ENCODE measurements at places on chromosomes 11 and 22. TPM values are rescaled to one million over a fixed set of nuclear protein-coding genes. Genes with fewer than 3 reads are reported as not detected.

- DNase-seq, result no peak
Measured at GRCh38 chr11:128803011-128803410, 64.1 kb downstream of the KCNJ1 start.

DNA sequence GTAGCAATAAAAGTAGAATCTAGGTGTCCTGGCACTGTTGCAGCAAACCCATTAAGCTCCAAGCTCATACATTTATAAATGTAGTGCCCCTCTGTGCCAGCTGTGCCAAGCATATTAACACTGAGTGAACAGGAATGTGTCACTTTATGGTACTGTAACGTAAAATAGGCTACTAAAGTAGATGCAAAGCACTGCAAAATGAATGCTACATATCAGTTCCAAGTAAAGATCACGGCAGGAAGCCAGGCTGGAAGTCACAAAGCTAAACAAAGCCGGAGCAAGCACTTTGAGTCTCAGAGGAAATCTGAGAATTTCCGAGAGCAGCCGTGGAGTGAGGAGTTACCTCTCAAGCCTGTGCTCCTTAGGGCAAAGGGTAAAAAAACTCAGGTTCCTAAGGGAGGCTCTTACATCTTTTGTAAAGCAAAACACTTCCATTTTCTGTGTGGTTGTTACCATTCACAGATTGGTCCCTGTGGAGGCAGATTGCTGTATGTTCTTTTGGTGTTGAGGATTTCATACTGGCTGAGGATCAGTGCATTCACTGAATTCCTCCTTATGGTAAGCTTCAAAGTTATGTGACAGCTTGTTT lies 85.7 kb downstream of the WNT11 start:
- DNase-seq, result no peak

GRCh38 chr22:34993548-34993947 lies 72.4 kb upstream of the ISX start:
- DNase-seq, result no peak

DNA sequence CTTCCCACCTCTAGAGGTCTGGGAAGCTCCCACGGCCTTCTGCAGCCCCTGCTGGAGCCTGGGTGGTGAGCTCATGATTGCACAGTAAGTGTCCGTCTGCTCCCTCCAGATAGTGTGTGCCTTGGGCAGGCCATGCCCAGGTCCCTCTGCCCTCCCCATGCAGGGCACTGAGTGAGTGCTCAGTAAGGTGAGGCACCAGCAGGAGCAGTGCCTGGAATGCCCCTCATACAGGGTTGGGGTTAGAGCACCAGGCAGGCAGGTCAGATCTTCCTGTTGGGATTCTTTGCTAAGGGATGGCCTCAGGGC lies 50.3 kb downstream of the NAT10 start:
- no peak for DNase-seq

GRCh38 chr11:76558473-76558872 lies 112.1 kb downstream of the LRRC32 start:
- no peak for DNase-seq

DNA sequence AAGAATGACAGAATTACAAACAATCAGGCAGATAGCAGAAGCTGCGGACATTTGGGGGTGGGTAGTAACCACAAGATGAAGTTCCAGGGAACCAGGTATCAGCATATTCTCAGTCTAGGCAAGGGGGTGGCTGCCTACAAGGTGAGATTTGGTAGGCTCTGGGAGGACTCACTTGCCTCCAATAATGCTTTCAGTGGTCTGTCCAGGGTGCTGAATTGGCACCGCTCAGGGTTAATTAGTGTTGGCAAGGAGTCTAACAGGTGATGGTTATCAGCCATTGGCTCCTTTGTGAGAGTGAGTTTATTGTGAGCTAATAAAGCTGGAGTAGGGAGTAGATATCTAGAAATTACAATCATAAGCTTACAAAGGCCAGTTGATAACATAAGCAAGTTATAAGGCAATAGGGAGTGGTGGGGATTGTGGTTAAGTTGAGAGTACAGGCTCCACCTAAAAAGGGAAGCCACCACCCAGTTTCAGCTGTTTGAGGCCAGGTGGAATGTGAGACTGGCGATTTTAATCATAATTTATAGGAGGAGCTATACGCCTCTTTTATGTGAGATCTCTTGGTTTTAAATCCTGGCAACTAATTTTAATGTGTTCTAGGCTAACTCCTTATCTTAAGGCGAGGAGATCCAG lies 320.5 kb downstream of the MIAT start:
- no peak for DNase-seq

DNA sequence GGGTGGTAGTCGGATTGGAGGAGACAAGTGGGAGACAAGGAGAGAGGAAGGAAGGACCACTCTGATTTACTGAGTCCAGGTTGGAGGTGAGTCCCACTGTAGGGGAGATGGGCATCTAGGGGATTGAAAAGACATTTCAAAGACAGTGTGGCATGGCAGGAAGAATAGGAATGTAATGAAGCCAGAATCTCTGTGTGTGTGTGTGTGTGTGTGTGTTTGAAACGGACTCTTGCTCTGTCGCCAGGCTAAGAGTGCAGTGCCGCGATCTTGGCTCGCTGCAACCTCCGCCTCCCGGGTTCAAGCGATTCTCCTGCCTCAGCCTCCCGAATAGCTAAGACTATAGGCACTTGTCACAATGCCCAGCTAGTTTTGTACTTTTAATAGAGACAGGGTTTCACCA lies 4.2 kb upstream of the CSDC2 start:
- DNase-seq, result no peak

GRCh38 chr22:45483918-45484499 lies 18.7 kb upstream of the FBLN1 start:
- DNase-seq, result no peak

- no peak for DNase-seq
Measured at GRCh38 chr11:47099214-47099917, 77.3 kb downstream of the ARFGAP2 start.

DNA sequence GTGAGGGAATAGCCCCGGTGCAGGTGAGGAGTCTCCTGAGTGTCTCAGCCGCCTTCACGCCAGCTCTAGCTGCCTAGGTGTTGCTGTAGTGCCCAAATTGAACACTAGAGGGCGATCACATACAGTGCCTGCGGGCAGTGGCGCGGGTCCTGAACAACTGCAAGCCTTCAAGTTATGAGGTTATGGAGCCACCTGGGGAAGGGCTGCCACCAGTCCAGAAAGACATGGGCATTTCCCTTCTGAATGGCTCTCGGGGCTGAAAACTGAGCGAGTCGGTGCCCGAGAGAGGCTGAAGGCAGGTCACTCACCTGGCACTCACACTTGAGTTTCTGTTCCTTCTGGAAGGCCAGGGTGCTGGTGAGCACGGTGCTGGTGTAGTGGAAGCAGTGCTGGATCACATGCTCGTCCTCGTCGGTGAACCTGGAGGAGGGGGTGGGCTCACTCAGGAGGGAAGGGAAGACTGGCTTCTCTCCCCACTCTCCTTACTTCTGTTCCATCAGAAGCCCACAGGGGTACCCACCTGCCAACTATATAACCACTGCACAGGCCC lies 88.4 kb downstream of the PDE2A start:
- peak; percentile 39 for DNase-seq

- DNase-seq, result no peak
Measured at GRCh38 chr22:31732089-31732829, 17.7 kb downstream of the PRR14L start.

DNA sequence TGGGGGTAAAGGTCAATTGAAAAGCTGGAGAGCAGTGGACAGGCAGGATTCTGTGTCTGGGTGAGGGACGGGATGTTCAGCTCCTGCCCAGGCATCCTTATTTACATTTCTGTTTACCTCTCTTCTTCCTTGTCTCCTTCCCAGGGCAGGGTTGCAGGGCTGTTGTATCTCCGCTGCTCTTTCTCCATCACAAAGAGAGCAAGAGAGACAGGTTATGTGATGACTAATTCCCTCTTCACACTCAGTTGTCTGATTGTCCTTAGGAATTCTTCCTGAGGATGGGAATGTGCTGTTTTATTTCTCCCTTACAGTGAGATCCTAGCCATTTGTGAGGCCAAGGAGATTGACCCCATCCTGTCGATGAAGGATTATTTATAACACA lies 104.9 kb downstream of the VPREB1 start:
- no peak for DNase-seq

- no peak for DNase-seq
Measured at GRCh38 chr11:45560155-45560912, 105.1 kb downstream of the CHST1 start.

- no peak for DNase-seq
Measured at GRCh38 chr11:86621854-86622253, 50.6 kb downstream of the ME3 start.

GRCh38 chr11:10439351-10439750 lies 15.7 kb upstream of the AMPD3 start:
- DNase-seq, result no peak

GRCh38 chr22:20241579-20242392 lies 26.3 kb downstream of the RTN4R start:
- no peak for DNase-seq

DNA sequence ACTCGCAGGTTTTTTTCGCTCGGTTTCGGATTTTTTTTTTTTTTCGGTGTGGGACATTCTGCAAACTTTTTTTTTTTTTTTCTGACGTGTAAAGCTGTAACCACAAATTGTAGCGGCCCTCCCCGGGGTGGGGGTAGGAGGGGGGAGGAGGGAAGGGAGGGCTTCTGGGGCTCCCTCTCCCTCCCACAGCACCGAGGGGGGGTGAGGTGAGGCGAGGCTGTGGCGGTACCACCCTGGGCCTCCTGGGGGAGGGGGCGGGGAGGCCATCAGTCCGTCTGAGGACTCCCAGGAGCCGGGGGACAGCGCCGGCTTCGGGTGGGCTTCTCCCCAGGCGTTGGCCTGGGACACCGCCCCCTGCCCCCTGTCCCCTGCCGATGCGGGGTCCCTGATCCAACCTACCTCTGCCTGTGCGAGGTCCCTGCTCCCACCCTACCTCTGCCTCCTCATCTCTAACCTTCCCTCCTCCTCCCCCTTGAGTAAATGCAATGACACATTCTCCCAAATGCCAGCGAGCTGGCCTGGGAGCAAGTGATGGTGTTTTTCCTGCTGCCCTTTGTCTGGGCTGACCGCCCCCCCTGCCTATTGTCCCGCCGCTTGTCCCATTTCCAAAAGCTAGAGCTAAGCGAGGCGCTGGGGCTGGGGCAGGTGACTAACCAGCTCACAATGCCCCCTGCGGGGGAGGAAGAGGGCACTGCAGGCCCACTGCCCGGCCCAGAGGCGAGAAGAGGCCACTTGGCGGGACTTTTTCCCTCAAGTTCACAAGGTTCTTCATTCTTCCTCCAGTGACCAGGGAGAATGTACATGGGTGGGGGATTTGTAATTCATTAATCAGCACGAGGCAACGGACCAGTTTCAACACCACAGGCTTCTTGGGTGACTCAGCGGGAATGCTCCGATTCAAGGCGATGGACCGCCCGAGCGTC lies 511 bp upstream of the CLCF1 start:
- DNase-seq, result peak; percentile 75

- no peak for DNase-seq
Measured at GRCh38 chr11:40688369-40688768, 771.1 kb downstream of the LRRC4C start.

GRCh38 chr22:23500508-23501260 lies 79.4 kb downstream of the IGLL1 start:
- no peak for DNase-seq

- no peak for DNase-seq
Measured at GRCh38 chr11:22666688-22667439, 453 bp downstream of the GAS2 start.

DNA sequence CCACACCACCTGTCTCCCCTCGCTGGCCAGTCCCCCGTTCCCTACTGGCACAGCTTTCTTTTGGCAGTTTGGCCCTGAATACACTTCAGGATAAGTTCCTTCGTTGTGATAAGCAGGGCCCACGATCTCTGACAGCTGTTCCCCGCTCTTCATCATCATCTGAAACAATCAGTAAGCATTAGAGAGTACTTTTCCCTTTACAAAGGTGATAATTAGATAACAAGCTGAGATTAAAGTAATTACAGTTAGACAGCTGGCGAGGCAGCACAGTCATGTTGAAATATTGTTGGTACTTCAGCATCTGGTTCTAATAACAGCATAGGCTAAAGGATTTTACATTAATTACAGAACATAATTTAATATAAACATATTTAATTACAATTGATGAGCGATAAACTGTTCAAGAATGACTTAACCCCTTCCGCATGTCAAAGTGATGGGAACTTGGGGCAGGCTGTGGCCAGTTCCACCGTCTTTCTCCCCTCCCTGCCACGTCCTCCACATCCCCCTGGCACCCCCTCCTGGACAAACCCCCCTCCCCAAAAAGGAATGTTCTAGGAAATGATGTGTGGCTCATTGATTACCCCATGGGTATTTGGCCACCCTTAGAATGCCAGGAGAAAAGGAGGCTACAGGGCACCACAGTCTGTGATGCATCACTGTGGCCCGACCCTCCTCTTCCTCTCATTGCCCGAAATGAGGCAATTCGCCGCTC lies 134.9 kb downstream of the RCN1 start:
- DNase-seq, result no peak

DNA sequence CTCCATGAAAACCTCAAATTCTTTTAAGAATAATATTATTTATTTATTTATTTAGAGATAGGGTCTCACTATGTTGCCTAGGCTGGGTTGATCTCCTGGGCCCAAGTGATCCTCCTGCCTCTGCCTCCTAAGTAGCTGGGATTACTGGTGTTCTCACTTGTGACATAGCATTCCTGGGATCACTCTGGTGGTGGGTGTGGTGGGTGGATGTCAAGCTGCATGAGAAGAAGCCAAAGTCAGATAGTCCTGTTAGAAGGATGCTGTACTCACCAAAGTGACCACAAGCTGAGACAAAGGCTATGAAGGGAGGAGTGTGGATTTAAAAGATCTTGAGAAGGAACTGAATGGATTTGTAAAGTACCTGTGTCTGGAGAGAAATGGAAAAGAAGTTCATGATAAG lies 87.9 kb upstream of the SPON1 start:
- no peak for DNase-seq

Gene SIAE
- 17.4 TPM for total RNA-seq

Gene MMP7
- 0.12 TPM for total RNA-seq

Gene SYNGR1
- 3.1 TPM for total RNA-seq

Gene TMA7B
- not detected for total RNA-seq

Gene NFAM1
- total RNA-seq, result not detected

Gene RAB39A
- not detected for total RNA-seq

Gene RBMXL2
- not detected for total RNA-seq

Gene OR5AN1
- total RNA-seq, result not detected

Gene DYNC2H1
- total RNA-seq, result 15.5 TPM

Gene MPPED2
- total RNA-seq, result not detected

Gene PKNOX2
- total RNA-seq, result not detected

Gene CADM1
- 0.35 TPM for total RNA-seq

All from NCI-H460 (cell line).